Eye (tissue), 1 donor: ENCODE measurements at places on chromosomes 13 and 19.

- DNase-seq, result no peak
Observed at GRCh38 chr19:518598-519231, 11.4 kb downstream of the TPGS1 start.

DNA sequence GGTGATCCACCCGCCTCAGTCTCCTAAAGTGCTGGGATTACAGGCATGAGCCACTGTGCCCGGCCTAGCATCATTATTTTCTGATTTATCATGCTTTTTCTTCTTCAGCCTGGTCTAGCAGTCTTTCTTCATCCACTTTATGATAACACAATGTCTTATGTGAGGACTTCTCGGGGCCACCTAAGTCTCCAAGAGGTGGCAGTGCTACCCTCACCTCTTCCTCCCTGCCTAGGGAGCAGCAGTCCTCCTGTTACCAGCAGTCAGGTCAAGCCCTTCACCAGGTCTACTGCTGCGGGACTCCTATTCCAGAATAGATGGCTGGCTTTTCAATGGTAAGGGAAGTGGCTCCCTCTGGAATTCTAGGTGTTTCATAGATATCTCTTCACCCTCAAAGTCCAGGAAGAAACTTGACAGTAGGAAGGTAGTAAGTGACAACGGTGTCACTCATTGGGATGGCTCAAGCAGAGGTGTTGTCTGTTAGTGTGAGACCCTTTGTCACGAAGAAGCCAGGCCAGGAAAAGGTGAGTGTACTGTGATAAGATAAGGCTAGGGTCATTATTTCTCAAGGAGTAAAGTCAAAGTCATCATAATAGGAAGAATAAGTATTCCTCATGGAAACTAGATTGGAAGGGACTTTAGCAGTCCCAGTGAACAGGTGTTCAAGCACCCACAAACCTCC is 164.0 kb downstream of the KLF5 start:
- DNase-seq, result no peak

GRCh38 chr19:2923510-2923909 is 21.3 kb downstream of the ZNF77 start:
- peak; percentile 24 for DNase-seq

- DNase-seq, result no peak
Observed at GRCh38 chr13:111252446-111253364, 67.7 kb upstream of the TEX29 start.

GRCh38 chr19:7648265-7649014 is 11.5 kb downstream of the STXBP2 start:
- no peak for DNase-seq

- no peak for DNase-seq
Observed at GRCh38 chr13:45936621-45937020, 85.1 kb upstream of the SIAH3 start.

DNA sequence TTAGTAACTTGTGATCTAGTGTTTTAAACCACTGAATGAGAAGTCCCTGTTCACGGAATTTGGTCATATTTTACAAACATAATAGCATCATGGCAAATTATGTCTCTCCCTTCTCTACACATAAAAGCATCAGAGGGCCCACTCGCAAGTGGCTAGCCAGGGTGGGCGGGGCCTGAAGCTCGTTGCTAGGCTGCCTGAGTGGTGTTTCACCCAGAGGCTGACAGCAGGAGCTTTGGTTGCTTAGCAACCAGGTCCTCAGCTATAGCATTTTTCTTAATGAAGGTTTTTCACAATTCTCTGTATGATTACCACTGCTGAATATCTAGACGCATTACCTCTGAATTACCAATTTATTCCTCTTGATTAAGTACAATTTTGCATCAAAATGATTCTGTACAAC is 126.5 kb downstream of the NALCN start:
- DNase-seq, result peak; percentile 92

- DNase-seq, result no peak
Observed at GRCh38 chr13:41670873-41671443, 213.6 kb downstream of the RGCC start.

DNA sequence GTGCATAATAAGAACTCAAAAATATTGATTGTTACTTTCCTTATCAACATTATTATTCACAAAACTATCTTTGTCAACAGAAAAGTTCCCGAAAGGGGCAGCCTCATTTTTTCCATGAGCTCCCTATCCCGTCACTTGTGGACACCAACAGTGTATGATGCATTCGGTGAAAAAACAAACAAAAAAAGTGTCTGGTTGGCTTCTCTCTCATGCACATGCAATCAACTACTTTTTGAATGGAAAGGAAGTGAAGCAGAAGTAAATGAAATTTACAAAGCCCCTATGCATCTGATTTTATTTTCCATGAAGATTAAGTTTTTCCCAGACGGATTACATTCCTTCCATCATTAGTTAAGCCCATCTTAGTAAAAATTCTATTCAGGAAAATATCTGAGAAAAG is 526.9 kb downstream of the RFC3 start:
- DNase-seq, result peak; percentile 29

DNA sequence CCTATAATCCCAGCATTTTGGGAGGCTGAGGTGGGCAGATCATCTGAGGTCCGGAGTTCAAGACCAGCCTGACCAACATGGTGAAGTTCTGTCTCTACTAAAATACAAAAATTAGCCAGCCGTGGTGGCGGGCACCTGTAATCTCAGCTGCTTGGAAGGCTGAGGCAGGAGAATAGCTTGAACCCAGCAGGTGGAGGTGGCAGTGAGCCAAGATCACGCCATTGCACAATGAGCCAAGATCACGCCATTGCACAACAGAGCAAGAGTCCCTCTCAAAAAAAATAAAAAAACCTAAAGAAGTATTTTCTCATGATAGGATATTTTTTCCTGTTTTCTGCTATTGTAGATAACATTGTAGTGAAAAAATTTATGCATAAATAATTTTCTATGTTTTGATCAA is 13.3 kb downstream of the IFT88 start:
- DNase-seq, result no peak

DNA sequence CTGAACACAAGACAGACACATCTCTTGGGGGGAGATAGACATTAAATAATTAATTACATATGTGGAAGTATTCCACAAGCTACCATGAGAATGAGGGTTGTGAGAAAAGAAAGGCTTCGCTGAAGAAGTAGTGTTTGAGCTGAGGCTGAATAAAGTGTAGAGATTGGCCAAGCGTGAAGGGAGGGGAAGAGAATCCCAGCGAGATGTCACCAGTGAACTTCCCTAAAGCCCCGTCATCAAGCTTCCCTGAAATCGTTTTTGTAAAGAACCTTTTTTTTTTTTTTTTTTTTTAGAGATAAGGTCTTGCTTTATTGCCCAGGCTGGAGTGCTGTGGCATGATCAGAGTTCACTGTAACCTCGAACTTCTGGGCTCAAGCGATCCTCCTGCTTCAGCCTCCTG is 235.2 kb downstream of the KCNRG start:
- no peak for DNase-seq

- no peak for DNase-seq
Observed at GRCh38 chr13:24742977-24743376, 21.0 kb upstream of the RNF17 start.

- no peak for DNase-seq
Observed at GRCh38 chr13:95192998-95193397, 108.3 kb downstream of the ABCC4 start.

DNA sequence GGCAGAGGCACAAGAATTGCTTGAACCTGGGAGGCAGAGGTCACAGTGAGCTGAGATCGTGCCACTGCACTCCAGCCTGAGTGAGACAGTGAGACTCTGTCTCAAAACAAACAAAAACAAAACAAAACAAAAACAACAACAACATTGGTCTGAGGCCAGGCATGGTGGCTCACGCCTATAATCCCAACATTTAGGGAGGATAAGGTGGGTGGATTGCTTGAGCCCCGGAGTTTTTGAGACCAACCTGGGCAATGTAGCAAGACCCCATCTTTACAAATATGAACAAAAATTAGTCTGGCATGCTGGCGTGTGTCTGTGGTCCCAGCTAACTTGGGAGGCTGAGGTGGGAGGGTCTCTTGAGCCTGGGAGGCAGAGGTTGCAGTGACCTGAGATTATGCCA is 16.0 kb upstream of the NWD1 start:
- DNase-seq, result no peak

DNA sequence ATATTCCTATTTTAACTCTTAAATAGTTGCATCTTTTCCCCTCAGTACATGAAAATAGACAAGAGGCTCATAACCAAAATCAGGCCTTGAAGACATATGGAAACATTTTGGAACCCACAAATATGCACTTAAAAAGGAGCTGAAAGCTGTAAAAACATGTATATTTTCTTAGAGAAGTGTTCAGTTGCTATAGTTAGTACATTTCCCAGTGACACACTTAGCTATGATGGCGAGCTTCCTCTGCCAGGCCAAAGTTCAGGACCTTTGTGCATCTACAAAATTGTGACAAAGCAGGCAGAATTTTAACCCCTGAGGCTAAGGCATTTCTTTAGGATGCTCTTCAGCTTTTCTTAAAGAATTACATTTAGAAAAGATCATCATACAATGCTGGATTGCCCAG is 54.5 kb downstream of the RCBTB2 start:
- peak; percentile 46 for DNase-seq

GRCh38 chr19:1073063-1073955 is 6.3 kb downstream of the ARHGAP45 start:
- no peak for DNase-seq

- no peak for DNase-seq
Observed at GRCh38 chr19:3420909-3421619, 54.7 kb downstream of the NFIC start.

DNA sequence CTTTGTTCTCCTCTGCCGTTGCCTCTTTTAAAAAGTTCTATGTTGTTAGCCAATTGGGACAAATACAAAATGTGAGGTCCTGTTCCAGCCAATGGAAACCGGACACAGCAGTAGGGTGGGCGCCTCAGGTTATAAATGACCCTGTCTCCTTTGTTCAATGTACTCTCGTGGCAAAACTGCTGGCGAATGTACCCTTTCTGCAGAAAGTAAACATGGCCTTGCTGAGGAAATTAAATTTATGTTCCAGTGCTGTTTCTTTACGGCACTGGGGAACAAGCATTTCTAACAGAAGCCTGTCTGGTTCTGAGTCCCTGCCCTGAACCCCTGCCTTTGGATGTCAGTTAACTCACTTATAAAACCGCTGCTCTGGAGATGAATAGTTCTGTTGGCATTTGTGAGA is 140.7 kb downstream of the PCCA start:
- DNase-seq, result no peak

- DNase-seq, result no peak
Observed at GRCh38 chr13:75251188-75251587, 230.8 kb downstream of the TBC1D4 start.

- DNase-seq, result no peak
Observed at GRCh38 chr13:103097366-103097928, 31.2 kb upstream of the SLC10A2 start.

GRCh38 chr19:16062789-16063188 is 13.5 kb upstream of the TPM4 start:
- DNase-seq, result peak; percentile 61

DNA sequence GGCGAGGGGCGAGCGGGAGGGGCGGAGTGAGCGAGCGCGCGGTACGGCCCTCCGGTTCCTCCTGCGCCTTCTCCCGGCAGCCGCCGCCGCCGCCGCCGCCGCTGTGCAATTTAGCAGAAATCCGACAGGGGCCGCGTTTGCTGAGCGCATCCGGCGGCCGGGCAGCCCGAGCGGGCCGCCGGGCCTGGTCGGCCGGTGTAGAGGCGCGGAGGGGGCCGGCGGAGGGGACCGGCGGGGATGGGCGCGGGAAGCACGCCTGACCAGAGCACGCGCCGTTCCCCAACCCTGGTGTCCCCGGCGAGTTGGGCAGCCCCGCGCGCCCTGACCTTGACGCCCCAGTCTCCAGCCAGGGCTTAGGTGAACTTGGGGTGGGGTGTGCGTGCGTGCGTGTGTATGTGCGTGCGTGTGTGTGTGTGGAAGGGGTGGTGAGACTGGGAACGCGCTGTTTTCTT is 144.5 kb upstream of the ZNF536 start:
- peak; percentile 94 for DNase-seq

DNA sequence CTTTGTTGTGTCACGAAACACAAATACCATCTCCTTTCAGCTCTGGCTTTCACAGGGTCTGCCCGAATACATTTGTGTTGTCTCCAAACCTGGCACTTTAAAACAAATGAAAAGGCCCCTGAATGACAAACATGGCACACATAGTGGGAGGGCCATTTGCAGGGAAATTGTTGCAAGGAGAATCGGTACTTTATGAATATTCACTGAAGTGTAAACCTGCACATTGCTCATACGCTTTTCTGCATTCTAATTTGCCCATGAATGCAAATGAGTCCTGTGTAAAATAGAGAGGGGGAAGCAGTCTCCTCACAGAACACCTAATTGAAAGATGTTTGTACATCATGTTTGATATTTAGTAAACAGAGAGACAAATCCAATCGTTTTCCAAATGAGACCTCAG is 82.7 kb upstream of the PCDH8 start:
- peak; percentile 70 for DNase-seq

GRCh38 chr13:42270857-42271215 is 1.1 kb upstream of the AKAP11 start:
- no peak for DNase-seq

- no peak for DNase-seq
Observed at GRCh38 chr13:88925954-88926353, 1254.8 kb downstream of the SLITRK5 start.

DNA sequence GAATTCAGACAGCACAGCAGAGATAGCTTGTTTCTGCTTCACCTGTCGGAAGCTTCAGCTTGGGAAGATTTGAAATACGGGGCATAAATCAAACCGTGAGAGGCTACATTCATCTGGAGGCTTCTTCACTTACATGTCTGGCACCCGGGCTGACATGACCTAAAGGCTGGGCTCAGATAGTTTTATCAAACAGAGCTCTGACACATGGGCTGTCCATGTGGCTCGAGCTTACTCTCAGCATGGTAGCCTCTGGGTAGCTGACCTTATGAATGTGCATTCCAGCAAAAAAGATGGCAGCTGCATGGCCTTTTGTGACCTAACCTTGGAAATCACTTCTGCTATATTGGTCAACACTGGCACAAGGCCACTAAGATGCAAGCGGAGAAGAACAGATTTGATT is 414.5 kb downstream of the NDFIP2 start:
- no peak for DNase-seq
